NCI-H1694 (cell line): ENCODE measurements at places on chromosomes 12 and 14.
A peak's percentile ranks its signal among the peaks of the same experiment; 100 is the strongest.

DNA sequence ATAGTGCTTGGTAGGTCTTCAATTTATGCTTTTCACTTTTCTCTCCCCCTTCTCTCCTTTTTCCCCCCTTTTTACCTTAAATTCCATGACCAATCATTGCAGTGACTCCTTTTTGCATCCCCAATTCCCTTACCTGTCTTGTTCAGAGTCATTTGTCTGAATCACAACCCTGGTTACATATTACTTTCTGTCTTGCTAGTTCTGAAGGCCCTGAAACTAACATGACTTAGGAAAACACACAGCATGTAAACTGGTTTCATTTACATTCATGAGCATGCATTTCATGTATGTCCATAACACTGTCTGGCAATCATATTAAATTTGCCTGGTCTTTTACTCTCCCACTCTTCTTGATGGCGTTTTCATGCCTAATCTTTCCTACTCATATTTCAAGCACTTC, 20.3 kb upstream of the FOXG1 start:
- DNase-seq, result no peak

GRCh38 chr12:28570811-28571210, 380.6 kb downstream of the CCDC91 start:
- no peak for DNase-seq

DNA sequence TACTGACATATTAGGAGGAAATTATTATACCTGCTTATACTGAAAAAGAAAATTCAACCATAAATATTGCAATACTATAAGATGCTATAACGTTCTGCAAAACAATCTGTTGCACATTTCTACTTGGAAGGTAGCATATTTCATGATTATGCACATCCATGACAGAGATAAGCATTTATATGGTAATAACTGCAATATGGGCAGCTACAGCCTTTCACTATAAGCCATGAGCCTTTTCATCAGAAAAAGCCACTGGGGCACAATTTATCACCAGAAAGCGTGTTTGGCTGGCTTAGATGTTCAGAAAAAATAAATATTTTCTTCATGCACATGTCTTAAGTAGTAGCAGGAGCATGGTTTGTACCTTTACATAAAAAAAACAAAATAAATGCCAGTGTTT, 340.7 kb downstream of the GALC start:
- DNase-seq, result no peak

DNA sequence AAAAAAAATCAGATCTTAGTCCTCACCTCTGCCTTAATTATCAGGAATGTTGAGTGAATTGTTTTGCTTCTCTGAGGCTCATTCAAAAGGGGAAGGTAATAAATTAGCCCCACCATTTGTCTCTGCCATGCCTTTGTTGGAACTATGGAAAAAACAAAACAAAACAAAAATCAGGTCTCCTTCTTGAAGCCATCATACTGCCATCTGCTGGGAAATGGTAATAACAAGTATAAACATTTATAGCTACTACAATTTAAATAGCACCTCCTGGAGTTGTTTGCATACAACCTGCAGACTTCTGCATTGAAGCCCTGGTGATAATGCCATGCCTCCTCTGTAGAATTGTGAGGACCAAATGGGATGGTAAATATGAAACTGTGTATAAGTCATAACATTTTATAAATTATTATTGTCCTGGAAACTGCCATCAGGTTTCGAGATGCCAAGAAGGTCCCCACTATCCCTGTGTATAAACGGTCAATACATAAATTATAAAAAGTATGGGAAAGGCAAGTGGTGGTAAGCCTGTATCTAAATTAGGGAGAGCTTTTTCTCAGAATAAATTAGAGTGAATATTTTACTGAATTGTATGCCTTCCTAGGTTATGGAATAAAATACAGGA, 87.2 kb upstream of the FGD4 start:
- peak; percentile 90 for DNase-seq

DNA sequence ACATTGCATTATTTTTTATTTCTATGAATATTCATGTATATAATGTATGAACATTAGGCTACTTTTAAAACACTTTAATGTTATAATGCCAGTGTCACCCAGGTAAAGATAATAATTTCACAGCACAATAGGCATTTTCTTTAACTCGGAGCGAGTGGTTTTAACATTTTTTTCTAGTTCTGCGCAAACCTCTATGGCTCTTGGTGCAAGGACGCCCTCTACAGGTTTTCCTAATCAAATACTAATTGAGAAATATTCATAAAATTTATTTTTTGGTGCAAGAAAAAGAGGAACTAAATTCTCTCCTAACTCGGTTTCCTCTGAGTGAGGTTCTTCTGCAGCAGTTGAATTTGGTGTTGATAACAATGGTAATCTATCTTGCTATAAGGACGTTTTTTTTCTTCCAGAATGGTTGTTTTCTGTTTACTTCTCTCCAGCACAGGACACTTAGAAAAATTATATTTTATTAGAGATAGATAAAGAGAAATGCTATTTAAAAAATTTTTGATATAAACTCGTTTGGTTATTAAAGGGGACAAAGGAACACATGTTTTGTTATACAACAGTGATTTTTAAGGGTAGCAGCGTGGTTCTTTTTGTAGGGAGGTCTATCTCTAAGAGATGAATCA, 2.4 kb upstream of the WIF1 start:
- DNase-seq, result peak; percentile 18

GRCh38 chr12:60819794-60820193, 1224.0 kb downstream of the SLC16A7 start:
- DNase-seq, result no peak
